ENCODE measurements at places on chromosomes 2 and 18.
A peak's percentile ranks its signal among the peaks of the same experiment; 100 is the strongest.

DNA sequence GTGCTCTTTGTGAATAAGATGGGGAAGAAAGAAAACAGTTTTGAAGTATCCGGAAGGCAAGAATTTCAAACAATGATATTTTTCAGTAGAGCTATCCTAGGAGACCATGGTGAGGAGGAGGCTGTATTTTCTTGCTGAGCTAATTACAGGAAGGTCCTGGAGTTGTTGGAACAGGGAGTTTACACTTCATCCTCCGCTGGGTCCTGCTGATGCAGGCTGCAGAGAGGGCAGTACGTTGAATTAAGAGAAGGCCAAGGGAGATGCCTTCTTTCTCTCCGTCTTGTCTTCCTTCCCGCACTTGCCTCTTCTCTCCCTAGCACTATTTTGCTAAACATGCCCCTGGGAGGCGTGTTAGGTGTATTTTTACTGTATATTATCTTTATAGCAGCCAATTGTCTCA is 60.0 kb upstream of the EDAR start:
- no peak for DNase-seq

- peak; percentile 89 for DNase-seq
Observed at GRCh38 chr2:43178602-43179542, 47.5 kb downstream of the ZFP36L2 start.

DNA sequence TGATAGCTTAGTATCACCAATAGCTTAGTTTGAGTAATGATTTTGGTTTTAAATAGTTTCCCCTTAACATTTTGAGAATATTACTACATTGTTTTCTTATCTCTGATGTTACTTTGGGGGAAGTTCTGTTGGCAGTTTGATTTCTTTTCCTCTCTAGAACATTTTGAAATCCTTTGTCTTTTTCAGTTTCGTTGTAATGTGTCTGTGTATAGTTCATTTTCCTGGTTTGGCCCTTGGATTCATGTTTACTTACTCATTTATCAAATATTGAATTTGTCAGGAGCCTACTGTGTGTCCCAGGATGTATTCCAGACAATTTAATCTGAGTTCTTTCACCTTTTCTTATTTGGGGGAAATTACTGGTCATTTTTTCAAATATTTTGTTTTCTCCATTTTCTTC is 16.7 kb downstream of the ANKRD12 start:
- no peak for DNase-seq

DNA sequence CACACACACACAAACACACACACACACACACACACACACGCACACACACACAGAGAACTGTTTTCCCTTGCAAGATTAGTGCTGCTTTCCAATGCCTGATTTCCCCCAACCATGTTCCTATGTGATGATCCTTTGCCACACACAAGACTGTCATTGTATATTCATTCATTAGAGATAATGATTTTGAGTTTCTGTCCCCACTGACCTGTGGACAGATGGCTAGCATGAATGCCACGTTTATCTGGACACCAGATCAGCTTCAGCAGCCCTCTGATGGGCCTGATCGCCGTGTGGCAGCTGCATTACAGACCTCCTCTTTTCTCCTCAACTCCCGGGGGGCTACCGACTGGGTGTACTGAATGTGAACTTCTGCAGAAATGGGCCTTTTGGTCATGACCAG is 353.0 kb downstream of the MYCN start:
- no peak for DNase-seq

DNA sequence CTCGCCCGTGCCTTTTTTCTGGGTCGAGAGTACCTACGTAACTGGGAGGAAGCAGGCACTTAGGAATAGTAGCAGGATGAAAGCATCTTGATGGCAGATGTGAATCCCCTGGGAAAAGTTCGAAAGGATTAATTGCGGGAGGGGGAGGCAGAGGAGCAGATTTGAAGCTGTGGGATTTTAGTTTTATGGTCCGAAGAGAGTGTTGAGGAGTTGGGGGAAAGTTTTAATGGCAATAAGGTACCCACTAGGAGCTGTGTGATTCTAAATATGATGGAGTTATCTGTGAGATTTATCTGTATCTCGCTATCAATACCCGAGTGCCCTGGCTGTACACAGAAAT is 1.1 kb downstream of the AGFG1 start:
- no peak for DNase-seq

GRCh38 chr2:156589381-156590079 is 153.4 kb downstream of the GPD2 start:
- DNase-seq = peak; percentile 50

DNA sequence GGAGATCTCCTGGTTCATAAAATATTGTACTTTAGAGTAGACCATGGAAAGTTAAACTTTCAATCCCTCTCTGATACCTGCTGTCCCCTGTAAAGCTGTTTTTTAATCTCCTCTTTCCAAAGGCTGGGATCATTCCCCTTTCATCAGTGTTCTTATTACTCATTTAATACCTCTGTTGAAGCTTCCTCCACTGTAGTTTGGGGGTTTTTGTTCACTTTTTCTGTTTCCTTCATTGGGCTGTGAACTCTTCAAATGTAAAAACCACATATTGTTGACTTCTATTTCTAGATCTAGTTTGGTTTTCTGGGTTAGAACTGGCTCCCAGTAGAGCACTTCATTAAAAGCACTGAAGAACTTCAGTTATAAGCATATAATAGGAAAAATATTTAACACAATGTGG is 598.1 kb downstream of the RNF144A start:
- DNase-seq = no peak

- DNase-seq = no peak
Observed at GRCh38 chr2:235979753-235980435, 188.3 kb downstream of the GBX2 start.

- DNase-seq = no peak
Observed at GRCh38 chr2:223768179-223768578, 69.2 kb downstream of the AP1S3 start.

DNA sequence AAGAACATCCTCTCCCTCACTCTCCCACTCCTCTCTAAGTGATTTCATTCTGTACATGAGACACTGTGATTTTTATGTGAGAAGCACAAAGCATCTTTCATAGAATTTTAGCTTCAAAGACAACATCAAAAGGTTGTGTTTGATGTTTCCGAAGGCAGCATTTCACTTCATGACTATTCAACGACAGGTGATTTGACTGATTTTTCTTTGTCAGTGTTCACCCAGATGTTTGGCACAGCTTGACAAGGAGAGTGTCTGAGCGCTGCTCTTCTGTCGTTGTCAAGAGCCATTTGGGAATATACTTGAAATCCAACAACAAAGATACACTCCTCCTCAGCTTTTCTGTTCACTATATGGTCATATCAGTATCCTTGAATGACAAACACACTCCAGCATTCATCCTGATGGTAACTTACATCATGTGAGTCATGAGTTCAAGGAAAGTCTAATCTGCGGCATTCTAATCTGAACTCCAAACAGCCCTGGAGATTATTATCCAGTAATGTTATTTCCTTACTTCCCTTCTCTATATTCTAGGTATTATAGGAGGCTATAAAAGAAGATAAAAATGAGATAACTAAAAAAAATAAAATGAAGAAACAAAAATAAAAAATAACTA is 45.9 kb upstream of the ST6GAL2 start:
- no peak for DNase-seq

- DNase-seq = peak; percentile 76
Observed at GRCh38 chr2:32711219-32711618, 83.4 kb downstream of the TTC27 start.

- peak; percentile 23 for DNase-seq
Observed at GRCh38 chr2:212797484-212798205, 259.0 kb upstream of the ERBB4 start.

Data from M059J (cell line).